ENCODE measurements at places on chromosomes 6 and 20.

GRCh38 chr6:56046576-56046975 is 171.2 kb upstream of the BMP5 start:
- DNase-seq: no peak

DNA sequence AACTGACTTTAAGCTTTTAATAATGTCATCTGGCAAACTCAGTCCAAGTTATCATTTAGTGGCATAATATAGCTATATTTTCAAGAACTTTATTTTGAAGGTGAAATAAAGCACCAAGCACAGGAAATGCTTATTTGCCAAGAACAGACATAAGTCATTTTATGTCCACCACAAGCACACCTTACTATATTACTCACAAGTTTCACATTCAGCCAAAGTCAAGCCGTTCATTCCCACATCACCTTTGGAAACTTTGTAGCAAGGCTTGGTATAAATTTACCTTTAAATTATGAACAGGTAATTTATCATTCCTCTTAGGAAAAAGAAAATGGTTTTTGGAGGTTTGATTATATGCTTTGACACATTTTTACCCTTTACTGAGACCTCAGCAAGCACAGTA is 236.8 kb upstream of the FKBP1C start:
- no peak for DNase-seq

DNA sequence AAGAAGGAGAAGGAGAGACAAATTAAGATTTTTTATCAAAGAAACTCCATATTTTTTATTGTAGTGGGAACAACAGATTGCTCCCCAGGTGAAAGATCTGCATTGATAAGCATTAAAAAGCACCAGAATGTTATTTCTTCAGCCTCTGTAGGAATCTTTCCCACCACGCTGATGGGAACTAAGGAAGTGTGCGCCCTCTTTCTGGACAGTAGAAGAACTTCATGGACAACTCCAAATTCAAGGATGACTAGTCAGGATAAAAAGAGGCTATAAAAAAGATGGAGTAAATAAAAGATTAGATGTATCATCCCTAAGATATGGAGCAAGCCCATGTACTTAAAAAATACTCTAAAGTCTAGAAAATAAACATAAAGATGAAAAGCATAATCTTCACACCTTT is 45.8 kb upstream of the PAK5 start:
- no peak for DNase-seq

- DNase-seq: no peak
These were observed 57.0 kb upstream of the CARMIL1 start for GRCh38 chr6:25222006-25222678.

DNA sequence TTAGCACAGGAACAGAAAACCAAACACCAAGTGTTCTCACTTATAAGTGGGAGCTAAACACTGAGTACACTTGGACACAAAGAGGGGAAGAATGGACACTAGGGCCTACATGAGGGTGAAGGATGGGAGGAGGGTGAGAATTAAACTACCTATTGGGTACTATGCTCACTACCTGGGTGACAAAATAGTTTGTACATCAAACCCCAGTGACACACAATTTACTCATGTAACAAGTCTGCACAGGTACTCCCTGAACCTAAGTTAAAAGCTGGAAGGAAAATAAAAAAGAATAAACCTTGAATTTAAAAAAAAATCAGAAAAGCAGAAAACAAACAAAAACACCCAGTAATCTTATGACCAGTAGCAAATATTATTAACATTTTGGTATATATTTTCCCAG is 188.6 kb downstream of the TFAP2B start:
- no peak for DNase-seq

- DNase-seq: no peak
These were observed 44.1 kb downstream of the PREX1 start for GRCh38 chr20:48783533-48784272.

GRCh38 chr6:54248994-54249393 is 59.2 kb upstream of the TINAG start:
- no peak for DNase-seq

GRCh38 chr6:140590641-140591040 is 1216.2 kb upstream of the CITED2 start:
- DNase-seq: no peak

GRCh38 chr20:46119028-46119546 is 973 bp downstream of the CD40 start:
- DNase-seq: no peak

- DNase-seq: no peak
These were observed 11.2 kb downstream of the RNGTT start for GRCh38 chr6:88952065-88952704.

GRCh38 chr6:120058410-120058809 is 708.8 kb upstream of the MAN1A1 start:
- DNase-seq: no peak

DNA sequence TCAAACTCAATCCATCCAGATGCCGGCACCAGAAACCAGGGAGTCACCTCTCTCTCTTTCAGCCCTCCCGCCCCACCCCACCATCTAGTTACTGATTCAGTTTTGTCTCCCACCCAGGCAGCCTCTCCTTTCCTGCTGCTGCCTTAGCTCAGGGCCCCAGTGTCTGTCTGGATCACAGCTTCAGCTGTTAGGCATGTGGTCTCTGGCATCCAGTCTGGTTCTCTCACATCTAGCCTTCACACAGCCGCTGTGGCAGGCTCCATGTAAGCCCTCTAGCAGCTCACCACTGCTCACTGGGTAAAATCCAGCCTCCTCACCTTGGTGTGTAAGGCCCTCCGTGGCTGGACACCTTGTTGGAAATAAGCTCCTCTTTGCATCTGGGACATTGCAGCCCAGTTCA is 21.3 kb downstream of the AARS2 start:
- no peak for DNase-seq

DNA sequence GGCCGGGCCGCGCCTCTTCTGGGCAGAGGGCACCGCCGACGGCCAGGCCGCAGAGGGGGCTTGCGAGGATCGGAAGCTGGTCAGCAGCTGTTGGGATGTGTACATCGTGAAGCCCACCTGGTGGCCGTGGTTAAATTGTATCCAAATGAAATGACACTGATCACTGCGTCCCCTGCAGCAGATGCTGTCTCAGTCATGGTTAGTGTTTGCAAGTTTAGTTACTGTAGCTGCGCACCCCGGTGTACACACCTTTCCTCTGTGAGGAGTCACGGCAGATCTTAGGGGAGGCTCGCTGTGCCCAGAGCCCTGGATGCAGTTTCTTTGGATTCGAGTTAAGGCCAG is 653 bp downstream of the NAA20 start:
- no peak for DNase-seq

GRCh38 chr20:54123587-54124180 is 50.1 kb downstream of the CYP24A1 start:
- DNase-seq: no peak

DNA sequence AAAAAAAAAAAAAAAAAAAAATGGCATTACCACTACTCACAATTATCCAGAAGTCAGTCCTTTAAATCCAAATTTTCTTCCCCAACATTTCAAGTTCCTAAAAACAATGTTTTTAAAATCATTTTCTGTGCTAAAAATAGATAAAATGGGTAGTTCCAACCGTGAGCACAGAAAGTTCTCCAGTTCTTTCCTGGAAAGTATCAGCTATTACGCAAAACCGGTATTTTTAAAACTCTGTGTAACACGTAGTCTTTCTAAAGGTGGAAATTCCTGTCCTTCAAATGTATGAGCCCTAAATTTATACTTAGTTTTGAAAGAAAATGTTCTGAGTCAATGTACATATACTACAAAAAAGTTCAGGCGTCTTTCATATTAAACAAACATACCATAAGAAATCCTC is 83.5 kb upstream of the SCAF8 start:
- no peak for DNase-seq

GRCh38 chr20:59163631-59164530 is at the start of gene ZNF831:
ZNF831 (plus strand) TSS chr20:59163821; CDS start chr20:59191020, 27,199 bp downstream.
- no peak for DNase-seq

GRCh38 chr20:39813190-39813829 is 851.2 kb downstream of the DHX35 start:
- DNase-seq: no peak

- no peak for DNase-seq
These were observed 59.9 kb upstream of the DTNBP1 start for GRCh38 chr6:15722731-15723130.

DNA sequence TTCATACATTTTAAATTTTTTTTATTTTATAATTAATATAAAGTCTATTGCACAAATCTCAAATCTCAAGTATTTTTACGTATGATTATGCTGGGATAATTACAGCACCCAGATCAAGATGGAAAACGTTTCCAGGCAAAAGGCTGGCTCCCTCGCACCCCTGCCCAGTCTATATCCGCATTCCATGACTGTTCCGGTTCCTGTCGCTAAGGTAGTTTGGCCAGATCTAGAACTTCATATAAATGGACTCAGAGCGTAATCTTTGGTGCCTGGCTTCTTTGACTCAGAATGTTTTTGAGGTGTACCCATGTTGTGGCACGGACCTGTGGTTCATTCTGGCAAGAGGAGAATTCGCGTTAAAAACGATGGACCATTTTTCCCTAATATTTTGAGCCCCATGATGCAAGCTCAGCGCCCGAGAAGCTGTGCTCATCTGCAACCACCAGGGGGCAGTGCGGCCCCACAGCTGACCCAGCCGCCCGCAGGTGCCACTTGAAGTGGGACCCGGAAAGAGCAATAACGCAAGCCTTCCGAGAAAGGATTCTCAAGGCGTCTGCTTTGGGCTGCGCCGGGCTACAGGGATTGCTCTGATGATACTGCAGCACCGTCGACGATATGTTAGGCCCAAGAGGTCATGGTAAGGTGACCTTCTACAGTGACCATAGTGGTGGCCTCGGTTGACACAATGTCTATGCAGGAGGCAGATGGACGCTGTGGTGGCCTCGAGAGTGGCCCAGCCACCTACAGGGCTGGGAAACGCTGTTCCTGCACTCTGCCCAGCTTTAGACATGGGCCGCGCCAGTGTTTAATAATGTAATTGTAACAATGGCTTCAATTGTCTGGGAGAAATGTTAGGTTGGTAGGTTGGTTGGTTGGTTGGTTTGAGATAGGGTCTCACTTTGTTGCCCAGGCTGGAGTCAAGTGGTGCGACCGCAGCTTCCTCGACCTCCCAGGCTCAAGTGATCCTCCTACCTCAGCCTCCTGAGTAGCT is 160.1 kb downstream of the ZMYND8 start:
- peak; percentile 50 for DNase-seq

DNA sequence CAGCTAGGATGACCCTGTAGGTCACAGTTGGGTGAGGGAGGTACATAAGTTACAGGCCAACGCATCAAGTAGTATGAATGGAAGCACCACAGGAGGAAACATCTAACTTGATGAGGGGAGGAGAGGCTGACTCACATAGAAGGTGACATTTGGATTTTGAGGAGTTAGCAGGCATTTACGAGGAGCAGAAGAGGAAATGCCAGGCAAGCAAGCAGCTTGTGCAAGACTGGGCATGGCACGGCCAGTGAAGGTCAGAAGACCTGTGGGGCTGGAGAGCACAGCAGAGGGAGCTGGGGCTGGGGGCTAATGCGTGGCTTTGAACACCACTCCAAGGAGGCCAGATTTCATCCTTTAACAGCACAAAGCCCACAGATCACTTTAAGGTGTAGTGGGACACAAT is 37.8 kb downstream of the MUC22 start:
- DNase-seq: no peak

- DNase-seq: no peak
These were observed 71.8 kb upstream of the CITED2 start for GRCh38 chr6:139446138-139446715.

DNA sequence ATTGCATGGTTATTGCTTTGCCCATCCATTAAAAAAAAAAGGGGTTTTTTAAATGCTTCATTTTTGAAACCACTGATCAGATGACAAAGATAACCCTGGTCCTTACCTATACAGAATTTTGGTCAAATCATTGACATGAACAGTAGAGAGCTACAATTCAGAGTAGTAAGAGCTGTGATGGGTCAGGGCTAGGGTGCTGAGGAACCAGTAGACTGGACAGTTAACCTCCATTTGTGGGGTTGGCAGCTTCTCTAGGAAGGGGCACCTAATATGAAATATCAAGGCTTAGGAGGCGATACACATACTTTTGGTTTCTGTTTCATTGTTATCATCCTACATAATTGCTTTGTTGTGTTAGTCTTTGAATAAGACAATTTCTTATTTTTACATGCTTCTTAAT is 55.1 kb downstream of the ORC3 start:
- DNase-seq: no peak

- DNase-seq: no peak
These were observed 276.3 kb downstream of the PAX1 start for GRCh38 chr20:21981597-21982344.

- DNase-seq: no peak
These were observed 53.5 kb upstream of the AKAP12 start for GRCh38 chr6:151186306-151186705.

GRCh38 chr20:62045529-62046285 is 20.0 kb downstream of the TAF4 start:
- DNase-seq: no peak

GRCh38 chr20:32621071-32621890 is 36.1 kb upstream of the NOL4L start:
- DNase-seq: no peak
